Activated CD4-positive, alpha-beta T cell treated with anti-CD3 and anti-CD28 coated beads for 36 hours (primary cell): ENCODE measurements at places on chromosomes 12 and 14. TPM values are rescaled to one million over a fixed set of nuclear protein-coding genes. Genes with fewer than 3 reads are reported as not detected.

DNA sequence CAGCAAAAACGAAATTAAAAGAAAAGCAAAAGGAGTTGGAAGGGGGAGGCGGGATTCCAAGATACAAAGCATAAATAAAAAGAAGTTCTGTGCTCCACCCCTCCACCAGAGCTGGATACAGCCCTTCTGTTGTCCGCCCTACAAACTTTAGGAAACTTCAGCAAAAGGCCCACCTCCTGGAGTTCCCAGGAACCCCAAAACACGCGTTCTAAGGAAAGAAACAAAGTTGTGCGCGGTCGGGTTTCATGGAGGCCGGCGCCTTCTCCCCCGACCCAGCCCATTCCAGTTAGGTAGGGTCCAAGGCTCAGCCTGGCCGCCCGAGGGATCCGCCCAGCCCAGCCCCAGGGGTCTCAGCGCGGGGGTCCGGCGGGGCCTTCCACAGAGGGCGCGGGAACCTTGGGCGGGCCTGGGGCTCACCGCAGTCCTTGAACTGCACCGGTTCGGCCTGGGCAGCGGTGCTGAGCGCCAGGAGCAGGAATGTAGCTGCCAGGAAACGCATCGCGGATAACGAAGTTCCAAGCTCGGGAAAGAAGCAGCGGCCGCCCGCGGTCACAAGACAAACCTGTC lies at the start of gene NPC2:
Gene NPC2 (minus strand): TSS at position 530 of the 567 bp plus-strand sequence. CDS start 31 bp downstream, at position 499.
- no peak for DNase-seq

AMDHD1 gene
- total RNA-seq, result 1.4 TPM

NFATC4 gene
- total RNA-seq, result 0.11 TPM

IAPP gene
- not detected for total RNA-seq

DNA sequence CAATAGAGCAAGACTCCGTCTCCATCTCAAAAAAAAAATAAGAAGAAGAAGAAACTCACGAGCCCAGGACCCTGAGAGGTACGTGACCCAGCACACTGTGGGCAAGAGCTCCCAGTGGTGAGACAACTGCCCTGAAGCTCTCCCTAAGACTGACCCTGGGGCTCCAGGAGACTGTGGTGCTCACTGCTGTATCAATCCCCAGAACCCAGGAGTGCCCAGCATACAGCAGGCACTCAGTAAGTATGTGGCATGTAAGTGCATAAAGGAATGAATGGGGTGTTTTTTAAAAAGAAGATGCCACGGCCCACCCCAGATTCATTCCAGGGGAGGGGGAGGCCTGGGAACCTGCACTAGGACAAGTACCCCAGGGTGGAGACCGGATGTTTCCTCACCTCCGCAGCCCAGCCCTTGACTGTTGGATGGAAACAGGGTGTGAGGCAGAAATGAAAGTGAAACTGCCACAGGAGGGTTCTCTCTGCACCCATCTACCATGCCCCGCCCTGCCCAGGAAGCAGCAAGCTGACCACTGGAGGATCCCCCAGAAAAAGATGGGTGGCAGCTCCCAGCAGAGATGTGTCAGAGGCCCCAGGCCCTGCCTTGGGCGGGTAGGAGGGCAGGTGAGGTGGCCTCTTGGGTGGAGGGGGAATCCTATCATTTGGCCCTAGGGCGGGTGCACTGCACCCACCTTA lies 12.2 kb downstream of the ITPK1 start:
- peak; percentile 82 for DNase-seq

- DNase-seq, result peak; percentile 69
Measured at GRCh38 chr14:22071006-22071405, 397.4 kb upstream of the OR4E1 start.

GRCh38 chr12:52580496-52580895 lies 6.9 kb upstream of the KRT74 start:
- DNase-seq, result no peak

- DNase-seq, result no peak
Measured at GRCh38 chr12:67714648-67715047, 66.1 kb downstream of the DYRK2 start.

GRCh38 chr14:105709281-105710118 lies 183.1 kb downstream of the TMEM121 start:
- no peak for DNase-seq

DNA sequence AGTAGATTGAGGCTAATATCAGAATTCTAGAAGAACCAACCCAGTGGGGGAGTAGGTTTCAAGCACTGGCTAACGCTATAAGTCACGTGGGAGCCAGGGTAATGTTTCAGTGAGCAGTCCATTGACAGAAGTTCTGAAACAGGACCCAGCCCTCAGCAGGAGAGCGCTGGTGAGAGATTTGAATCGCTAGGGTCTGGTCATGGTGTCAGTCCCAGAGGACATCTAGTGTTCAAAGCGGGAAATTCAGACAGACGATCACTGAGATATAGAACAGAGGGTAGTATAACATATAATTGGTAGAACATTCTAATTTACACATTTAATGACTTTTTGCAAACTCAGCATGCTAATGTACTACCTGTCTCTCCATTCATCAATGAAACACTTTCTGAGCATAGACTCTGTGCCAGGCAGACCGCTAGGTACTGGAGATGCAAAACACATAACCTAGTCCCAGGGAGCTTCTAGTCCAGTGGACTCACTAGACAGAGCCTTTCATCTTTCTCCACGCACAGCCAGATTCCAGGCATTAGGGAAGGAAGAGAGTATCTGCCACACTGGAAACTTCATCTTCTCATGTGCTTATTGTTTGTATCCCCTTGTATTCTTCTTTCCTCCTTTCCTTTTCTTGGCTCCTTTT lies 35.4 kb upstream of the RNASE3 start:
- peak; percentile 65 for DNase-seq

DNA sequence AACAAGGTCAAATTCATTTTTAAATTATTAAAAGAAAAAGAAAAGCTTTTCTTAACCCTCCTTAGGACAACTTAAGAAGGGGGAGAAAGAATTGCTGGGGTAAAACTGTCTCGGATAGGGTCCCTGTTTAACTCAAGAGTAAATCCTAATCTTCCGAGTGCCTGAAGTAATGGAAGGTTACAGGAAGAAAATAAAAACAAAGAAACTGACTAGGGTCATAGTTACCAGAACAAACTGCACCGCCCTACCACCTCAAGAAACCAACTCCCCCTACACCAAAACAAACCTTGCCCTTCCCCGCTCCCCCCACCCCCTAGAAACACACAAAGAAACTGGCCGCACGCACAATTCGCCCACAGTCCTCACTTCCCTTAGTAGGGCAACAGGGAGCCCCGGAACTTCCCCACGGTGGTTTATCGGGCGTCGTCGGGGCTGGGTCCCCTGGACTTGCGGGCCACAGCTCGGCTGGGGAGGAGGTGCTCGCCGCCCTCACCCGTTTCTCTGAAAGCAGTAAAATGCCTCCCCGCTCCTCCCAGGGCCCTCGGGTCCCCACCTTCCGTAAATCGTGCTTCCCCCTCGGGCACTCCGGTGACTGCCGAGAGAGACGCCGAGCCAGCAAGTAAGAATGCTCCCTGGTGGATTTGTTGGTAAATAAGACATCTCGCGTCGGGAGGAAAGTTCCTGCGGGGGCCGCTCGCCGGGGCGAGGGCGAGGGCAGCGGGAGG lies 2.4 kb downstream of the SINHCAF start:
- DNase-seq, result peak; percentile 77

- DNase-seq, result no peak
Measured at GRCh38 chr12:45259675-45260074, 43.8 kb downstream of the ANO6 start.

SELPLG gene
- total RNA-seq, result 31.0 TPM
